ENCODE measurements at places on chromosomes 1 and 21. TPM values are rescaled to one million over a fixed set of nuclear protein-coding genes. Genes with fewer than 3 reads are reported as not detected.
A peak's percentile ranks its signal among the peaks of the same experiment; 100 is the strongest.

The MIER1 gene
- total RNA-seq, result 31.3 TPM

DNA sequence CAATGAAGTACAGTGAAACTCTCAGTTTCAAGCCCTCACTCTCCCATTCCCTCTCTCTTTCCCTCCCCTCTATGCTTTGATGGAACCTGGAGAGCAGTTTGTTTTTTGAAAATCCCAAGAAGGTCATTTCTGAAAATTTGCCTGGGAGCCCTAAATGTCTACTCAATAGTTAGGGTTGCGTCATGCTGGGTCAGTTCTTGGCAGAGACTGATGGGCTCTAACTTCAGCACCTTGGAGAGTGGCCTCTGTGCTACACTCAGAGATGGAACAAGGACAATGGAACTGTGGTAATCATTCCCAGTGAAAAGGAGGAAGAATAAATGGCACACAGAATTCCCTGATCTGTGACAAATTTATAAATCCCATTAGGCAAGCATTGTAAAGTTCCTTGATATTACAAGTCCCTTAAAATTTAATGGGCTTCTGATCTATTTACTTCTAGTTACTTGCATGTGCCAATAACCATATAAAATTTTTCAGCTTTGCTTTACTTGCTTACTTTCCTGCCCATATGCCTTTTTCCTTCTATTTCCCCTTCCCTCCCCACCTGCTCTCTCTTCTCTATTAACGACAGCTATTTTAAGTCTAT lies 182.9 kb upstream of the KCND3 start:
- peak; percentile 90 for DNase-seq

The PRRX1 gene
- 0.19 TPM for total RNA-seq

DNA sequence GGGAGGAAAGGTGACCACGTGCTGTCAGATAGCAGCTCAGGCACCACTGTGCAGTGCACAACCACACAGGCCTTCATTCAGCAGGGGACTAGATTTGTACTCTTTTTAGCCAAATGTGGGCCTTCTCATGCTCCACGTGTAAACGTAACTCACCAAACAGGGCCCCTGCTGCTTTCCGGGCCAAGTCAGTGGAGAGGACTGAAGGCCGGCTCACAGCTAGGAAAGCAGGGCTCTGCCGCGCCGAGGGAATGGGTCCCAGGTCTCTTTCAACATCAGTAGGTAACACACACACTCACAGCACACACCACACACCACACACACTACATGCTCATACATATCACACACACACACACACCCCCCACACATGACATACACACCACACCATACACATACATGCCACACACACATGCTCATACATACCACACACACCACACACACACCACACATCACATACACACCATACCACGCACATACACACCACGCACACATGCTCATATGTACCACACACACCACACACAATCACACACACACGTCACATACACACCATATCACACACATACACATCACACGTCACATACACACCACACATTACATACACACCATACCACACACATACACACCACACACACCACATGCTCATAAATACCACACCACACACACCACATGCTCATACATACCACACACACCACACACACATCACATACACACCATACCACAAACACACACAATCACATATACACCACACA lies 124.0 kb upstream of the ERG start:
- DNase-seq, result no peak

The ADCY10 gene
- total RNA-seq, result not detected
